GM12891 (cell line): ENCODE measurements at places on chromosomes 12 and 14.

- no peak for DNase-seq
These were observed 268.7 kb downstream of the DAD1 start for GRCh38 chr14:22320362-22320750.

DNA sequence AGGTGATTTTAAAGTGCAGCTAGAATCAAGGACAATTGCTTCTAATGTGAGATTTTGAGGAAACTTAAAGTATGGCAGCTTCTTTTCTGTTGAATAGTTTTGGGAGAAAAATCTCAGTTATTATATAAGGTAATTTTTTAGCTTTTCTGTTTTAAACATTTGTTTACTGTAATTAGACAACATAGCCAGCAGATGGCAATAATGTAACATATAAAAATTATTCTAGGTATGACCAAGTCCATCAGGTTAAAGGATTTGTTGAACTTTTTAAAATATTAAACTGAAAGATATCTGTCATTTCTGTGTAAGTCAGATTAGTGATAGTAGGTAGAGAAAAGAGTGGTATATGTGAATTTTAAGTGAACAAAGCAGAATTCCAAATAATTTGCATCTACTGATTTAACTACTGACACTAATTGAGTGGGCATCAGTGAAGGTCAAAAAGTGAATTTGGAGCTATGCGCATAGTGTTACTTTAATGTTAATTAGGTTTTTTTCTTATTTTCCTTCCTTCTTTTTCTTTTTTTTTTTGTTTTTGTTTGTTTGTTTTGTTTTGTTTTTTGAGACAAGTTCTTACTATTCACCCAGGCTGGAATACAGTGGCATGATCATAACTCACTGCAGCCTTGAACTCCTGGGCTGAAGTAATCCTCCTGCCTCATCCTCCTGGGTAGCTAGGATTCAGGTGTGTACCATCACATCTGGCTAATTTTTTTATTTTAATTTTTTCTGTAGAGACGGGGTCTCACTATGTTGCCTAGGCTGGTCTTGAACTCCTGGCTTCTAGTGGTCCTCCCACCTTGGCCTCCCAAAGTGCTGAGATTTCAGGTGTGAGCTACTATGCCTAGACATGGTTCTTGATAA is 18.6 kb downstream of the PRORP start:
- no peak for DNase-seq

DNA sequence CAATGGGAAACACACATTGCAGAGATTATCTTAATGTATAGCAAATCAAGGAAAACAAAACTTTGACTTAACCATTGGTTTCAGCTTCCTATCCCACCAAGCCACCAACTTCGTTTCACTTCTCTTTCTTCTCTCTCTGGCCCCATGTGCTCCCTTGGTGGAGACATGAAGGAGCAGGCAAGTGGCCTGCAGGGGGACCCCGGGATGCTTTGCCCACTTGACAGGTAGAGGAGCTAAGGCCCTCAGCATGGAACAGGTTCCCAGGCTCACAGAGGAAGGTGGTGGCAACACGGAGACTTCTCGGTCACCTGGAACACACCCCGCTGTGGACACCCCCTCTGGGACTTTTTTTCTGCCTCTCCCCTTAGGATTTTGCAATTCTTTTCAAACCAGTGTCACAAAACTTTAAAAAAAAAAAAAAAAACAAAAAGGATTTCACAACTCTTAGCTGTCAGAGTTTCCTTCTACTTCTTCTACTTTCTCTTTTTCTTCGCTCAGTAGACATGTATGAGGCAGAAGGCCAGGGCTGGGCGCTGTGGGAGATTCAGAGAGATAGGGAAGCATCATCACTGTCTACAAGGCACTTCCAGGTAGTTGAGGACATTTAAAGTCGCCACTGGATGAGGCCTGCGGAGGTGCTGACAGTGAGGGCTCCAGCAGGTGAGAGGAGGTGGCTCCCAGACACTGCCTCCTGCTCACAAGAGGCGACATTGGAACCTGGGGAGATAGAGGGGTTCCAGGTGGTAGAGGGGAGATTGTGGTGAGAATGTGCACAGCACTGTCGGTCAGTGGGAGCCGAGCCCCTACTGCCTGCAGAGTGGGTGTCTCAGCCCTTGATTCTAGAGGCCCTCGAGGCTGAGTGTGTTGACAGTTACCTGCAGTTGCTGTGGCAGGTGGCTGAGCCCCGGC is 119.6 kb downstream of the GCH1 start:
- DNase-seq: peak; percentile 64

DNA sequence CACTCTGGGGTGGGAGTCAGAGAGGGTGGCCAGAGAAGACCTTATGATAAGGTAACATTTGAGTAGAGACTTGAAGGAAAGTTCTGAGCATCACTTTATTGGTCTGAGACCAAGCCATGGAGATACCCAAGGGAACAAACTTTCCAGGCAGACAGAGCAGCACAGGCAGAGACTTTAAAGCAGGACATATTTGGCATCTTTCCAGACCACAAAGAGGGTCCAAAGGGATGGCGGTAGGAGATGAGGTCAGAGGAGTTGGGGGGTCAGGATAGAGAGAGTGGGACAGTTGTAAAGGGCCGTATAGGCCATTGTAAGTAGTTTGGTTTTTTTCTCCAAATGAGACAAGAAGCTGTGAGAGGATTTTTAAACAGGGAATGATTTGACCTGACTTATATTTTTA is 344.4 kb downstream of the SEC23A start:
- DNase-seq: no peak

DNA sequence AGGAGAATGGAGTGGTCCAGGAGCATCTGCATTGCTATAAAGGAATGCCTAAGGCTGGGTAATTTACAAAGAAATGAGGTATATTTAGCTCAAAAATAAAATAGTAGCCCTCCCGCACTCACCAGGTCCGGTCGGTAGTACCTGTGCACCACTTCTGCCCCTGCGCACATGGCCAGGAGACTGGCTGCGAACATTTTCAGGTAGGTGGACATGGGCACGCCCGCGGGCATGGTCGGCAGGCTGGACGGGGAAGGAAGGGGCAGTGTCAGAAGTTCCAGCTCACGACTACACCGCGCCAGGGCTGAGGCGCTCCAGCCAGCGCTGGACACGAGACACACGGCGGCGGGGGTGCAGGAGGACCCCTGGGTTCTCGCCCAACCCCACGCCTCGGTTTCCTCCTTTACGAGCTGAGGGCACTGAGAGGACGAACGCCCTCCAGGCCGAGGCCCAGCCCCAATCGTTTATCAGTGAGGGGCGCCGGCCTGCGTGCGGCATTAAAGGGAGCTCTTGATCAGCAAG is 9.1 kb upstream of the TDG start:
- no peak for DNase-seq

GRCh38 chr12:88418856-88419497 is 161.3 kb downstream of the KITLG start:
- no peak for DNase-seq

DNA sequence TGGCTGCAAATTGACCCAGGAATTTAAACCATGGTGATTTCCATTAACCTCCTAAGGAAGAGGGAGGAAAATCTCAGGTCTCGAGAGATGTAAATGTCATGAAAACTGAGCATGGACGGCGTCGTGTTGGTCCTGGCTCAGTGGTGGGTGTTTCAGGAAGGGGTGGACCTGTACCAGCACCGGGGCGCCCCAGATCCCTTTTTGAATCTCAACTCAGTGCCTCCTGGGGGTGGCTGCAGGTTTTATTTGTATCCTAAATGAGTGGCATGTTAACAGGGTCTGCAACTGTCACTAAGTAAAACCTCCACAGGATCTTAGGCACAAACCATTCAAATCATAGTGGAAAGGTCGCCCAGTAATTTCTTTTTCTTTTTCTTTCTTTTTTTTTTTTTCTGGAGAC is 101.3 kb downstream of the ASCL4 start:
- no peak for DNase-seq

GRCh38 chr14:87483271-87484260 is 509.4 kb downstream of the GALC start:
- DNase-seq: no peak

- DNase-seq: no peak
These were observed 10.1 kb downstream of the NDRG2 start for GRCh38 chr14:21014761-21015190.

- no peak for DNase-seq
These were observed 390.4 kb upstream of the USP15 start for GRCh38 chr12:61869796-61870195.

DNA sequence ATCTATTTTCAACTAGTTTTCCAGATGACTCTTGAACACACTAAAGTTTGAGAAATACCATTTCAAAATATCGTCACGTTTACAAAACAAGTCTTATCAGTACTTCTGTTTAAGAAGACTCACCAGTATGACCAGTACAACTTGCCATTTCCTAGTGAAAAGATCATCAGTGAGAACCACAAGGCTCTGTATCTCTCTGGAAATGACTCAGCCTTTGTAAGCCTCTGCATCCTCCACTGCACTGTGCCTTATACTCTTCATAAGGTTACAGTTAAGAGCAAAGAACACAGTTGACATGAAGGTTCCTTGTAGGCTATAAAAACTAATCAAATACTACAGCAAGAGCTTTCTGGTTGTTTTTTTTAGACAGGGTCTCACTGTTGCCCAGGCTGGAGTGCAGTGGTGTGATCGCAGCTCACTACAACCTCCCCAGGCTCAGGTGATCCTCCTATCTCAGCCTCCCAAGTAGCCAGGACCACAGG is 5.7 kb upstream of the VTI1B start:
- peak; percentile 56 for DNase-seq

DNA sequence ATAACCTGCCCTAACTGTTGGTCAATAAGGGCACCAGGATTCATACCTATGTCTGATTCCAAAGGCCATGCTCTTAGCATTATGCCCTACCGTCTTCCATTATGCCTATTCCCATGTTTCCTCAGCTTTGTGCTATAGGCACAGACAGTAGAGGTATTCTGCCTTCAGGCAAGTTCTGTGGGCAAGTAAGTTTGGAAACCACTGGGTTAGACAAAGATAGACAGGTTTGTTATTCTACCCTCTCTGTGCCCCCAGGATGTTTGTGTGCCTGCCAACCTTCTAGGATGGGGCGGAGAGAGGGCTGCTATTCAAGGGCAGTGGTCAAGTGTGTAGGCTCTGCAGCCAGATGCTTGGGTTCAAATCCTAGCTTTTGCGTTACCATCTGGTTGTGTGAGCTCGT is 4.6 kb downstream of the RAPGEF3 start:
- DNase-seq: no peak

DNA sequence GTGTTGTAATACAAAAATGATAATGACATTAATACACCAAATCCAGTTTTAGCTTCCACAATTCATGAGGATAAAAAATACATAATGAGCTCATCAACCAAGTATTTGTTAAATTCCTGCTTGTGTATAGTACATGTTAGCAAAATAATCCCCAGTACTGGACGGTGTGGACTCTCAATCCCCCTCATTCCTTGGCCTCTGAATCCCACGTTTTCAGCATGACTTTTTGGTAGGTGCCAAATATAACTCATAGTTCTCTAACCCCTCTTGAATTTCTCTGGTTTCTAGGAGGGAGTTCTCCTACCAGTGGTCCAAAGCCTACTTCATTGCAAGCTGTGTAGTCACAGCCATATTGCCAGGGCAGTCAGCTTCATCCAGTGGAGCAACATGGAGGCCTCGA is 41.4 kb upstream of the EPS8 start:
- DNase-seq: no peak

DNA sequence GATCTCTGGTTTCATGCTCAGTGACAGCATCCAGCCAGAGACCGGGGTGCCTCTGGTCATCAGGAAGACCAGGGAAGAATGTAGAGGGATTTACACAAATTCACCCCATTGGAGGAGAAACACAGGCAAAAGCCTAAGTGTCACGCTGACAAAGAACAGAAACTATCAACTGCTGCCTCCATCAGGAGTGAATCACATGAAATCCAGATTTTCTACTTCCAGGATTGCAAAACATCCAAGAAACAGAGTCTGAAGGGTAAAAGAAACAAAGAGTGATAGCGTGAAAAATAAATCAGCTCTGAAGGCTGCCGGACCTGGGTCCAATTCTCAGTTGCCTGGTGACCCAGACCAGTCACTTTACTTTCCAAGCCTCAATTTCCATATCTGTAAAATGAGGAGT is 136.1 kb upstream of the MAP1LC3B2 start:
- no peak for DNase-seq

- DNase-seq: no peak
These were observed 5.8 kb upstream of the BIN2 start for GRCh38 chr12:51329742-51330141.

DNA sequence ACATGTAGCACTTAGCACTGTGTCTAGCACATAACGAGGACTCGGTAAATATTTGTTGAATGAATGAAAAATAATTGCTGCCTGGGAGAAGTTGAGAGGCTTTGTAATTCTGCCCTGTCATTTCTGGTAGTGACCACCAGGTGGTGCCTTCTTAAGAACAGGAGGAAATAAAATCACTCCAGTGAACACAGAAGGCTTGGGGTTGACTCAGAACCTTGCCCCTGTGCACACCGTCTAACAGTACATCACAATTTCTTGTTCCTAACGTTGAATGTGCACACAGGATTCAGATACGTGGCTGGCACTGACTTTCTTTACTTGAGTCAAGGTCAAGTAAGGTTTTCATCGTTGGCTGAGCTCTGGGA is 91.8 kb downstream of the RGS6 start:
- DNase-seq: peak; percentile 5
